ENCODE measurements at places on chromosomes 13 and 19. TPM values are rescaled to one million over a fixed set of nuclear protein-coding genes. Genes with fewer than 3 reads are reported as not detected.

The BORA gene
- total RNA-seq, result 7.1 TPM

The CATSPERD gene
- not detected for total RNA-seq

The WDR88 gene
- not detected for total RNA-seq

The RDH8 gene
- not detected for total RNA-seq

The KIR3DL1 gene
- not detected for total RNA-seq

The OR7D2 gene
- 0.80 TPM for total RNA-seq

The UBA52 gene
- total RNA-seq, result 593 TPM

The LILRA1 gene
- not detected for total RNA-seq

The ZNF324B gene
- total RNA-seq, result 7.0 TPM

The SLC25A42 gene
- 13.8 TPM for total RNA-seq

The APC2 gene
- 0.24 TPM for total RNA-seq

The EPS8L1 gene
- total RNA-seq, result 25.7 TPM

The ZNF677 gene
- total RNA-seq, result 37.8 TPM

The ZNF844 gene
- 11.2 TPM for total RNA-seq

The ICAM5 gene
- total RNA-seq, result 0.23 TPM

Data from hepatocyte (in vitro differentiated cells).